H9 (cell line): ENCODE measurements at places on chromosomes 3 and 15.

- DNase-seq, result no peak
These were observed 15.0 kb upstream of the CCDC39 start for GRCh38 chr3:180694321-180694720.

GRCh38 chr3:14235912-14236295, 57.3 kb downstream of the LSM3 start:
- DNase-seq, result no peak

DNA sequence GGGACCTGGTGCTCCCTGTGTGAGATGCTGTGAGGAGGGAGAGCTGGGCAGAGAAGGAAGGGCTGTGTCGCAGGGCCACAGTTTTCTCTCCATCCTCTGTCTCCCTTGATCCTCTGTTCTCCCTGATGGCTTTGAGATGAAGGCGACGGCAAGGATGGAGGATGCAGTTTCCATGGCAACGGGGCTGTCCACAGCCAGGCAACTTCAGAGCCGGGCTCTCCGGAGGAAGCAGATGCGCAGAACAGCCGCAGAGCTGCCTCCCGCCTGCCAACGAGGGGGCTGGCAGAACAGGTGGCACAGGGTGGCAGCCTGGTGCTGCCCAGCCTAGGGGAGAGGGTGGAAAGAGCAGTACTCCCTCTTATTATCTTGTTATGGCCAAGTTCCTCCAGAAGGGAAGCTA, 9.9 kb upstream of the GRM2 start:
- no peak for DNase-seq

- DNase-seq, result no peak
These were observed 30.2 kb downstream of the NCEH1 start for GRCh38 chr3:172680684-172681083.

- DNase-seq, result no peak
These were observed 147.4 kb downstream of the DUT start for GRCh38 chr15:48478581-48478980.

DNA sequence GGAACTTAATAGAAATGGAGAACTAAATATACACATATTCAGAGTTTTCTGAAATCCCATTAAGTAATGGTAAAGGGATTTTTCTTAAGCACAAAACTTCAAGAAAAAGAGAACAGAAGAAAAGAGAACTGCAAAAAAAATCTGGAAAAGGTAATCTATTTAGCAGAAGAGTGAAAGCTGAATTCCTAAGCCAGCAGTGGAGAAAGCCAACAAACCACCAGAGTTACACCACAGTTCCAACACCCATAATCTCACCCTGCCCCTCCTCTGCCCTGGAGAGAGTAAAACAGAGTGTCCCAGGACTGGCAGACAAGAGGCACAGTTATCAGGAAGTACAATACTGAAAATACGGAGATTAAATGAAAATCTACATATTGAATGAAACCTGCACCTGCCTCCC, 29.4 kb downstream of the TP53BP1 start:
- DNase-seq, result no peak

- no peak for DNase-seq
These were observed 70.3 kb upstream of the PRICKLE2 start for GRCh38 chr3:64295594-64295993.

DNA sequence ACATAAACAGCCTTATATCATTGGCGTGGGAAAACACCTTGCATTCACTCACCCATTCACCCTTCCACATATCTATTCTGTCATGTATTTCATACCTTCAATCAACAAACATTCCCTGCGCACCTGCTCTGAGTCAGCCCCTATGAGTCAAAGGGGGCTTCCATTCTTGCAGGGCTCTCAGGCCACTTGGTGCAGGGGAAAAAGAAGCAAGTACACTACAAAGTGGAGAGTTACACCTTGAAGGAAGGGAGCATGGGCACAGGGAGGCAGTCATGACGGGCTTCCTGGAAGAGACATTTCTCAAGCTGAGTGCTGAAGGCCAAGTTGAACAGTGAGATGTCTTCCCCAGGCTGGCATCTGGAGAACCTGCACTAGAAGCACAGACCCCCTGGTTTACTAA, 4.6 kb upstream of the AMOTL2 start:
- no peak for DNase-seq

- no peak for DNase-seq
These were observed 143.8 kb downstream of the ERC2 start for GRCh38 chr3:56324473-56324872.
